ENCODE measurements at places on chromosomes 13 and 19. TPM values are rescaled to one million over a fixed set of nuclear protein-coding genes. Genes with fewer than 3 reads are reported as not detected.

DNA sequence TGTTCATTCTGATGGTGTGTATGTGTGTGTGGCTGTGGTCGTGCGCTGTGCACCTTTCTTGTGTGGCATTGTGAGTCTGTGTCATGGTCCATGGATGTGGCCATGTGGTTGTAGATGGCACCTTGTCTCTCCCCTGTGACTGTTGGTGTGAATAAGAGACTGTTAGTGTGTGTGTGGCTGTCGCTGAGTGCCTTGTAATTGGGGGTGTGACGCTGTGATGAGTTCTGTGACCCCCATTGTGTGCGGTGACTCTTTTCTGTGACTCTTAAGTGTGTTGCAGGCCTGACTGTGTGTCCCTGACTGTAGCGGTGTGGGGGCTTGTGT lies 804 bp downstream of the PLPPR2 start:
- no peak for DNase-seq

The TNFSF13B gene
- polyA plus RNA-seq, result 0.40 TPM

DNA sequence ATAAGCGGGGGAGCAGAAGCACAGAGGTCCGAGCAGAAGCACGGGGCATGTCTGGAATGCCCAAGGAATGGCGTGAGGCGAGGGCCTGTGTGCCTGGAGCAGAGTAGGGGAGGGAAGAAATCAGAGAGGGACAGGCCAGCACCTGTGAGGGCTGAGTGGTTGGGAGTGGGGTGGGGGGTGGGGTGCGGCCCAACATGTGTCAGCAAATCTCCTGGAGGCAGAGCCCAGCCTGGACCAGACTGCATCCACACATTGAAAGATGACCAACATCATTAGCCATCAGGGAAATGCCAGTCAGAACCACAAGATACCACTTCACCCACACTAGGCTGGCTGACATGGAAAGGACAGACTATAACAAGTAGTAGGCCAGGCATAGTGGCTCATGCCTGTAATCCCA lies 11.2 kb downstream of the CLASRP start:
- peak; percentile 12 for DNase-seq

GRCh38 chr19:46413262-46414031 lies at the start of gene CCDC8:
TSS of gene CCDC8 (minus strand) at chr19:46413564. CDS start at chr19:46412810, 754 bp downstream.
- DNase-seq, result peak; percentile 74

The MEX3D gene
- polyA plus RNA-seq, result 2.6 TPM

DNA sequence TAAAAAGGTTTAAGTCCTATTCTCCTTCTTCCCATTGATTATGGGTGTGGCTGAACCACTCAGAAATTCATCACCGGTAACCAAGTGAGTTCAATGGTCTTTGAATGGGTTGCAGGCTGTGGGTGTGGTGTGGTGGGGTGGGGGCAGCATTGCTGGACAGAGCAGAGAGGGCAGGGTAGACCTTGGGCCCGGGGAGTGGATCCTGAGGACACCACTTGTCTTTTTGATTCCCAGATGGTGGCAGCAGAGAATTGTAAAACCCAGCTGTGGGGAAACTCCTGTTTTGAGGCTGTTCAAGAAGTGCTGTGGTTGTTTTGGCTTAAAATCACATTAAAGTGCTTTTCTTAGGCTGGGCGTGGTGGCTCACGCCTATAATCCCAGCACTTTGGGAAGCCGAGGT lies 45.8 kb upstream of the RGCC start:
- peak; percentile 68 for DNase-seq
